GM23248 (cell line): ENCODE measurements at places on chromosomes 3 and 15. TPM values are rescaled to one million over a fixed set of nuclear protein-coding genes. Genes with fewer than 3 reads are reported as not detected.

ZNF620 gene
- total RNA-seq, result 0.32 and 0.63 TPM in 2 replicates

RETNLB gene
- total RNA-seq, result not detected in 2 replicates

IMP3 gene
- total RNA-seq, result 138 and 154 TPM in 2 replicates

POTEB2 gene
- total RNA-seq, result not detected in 2 replicates
